ENCODE measurements at places on chromosomes 5 and 9.

DNA sequence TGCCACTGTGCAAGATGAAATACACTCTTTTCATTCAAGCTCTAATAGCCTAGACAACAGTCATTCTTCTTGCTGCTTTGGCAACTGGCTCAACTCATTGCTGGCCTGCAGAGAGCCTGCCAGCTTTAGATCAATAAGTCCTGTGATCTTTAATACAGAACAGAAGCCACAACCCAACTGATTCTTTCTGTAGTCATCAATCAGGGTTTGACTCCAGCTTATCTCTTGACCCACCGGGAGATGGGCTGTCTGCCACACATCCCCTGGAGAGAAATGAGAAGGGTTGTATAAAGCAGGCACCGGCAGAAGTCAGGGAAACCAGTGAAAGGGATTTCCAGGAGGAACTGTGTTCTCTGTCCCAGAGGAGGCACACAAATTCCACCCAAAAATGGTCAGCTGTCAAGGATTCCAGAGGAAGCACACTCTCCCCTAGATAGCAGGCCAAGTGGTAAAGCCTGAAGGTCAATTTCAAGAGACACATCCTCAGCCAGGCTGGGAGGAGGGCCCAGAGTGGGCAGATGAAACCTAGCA lies 24.5 kb downstream of the LHFPL2 start:
- no peak for DNase-seq

DNA sequence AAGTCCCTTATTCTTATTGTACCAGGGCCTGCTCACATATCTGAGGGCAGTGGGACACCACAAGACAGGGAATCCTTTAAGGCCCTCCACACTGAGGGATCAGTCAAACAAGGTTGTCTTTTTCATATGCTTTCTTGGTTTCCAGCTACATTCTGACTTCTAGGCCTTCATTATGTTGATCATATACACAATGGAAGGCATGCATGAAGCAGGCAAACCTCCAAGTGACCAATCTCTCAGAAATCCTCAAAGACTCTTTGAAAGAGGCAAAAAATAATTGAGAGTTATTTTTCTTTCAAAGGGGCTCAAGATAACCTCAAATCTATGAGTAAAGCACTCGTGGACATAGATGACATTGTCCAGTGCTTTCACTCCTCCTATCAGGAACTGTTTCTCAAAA lies 1195.9 kb upstream of the ACO1 start:
- DNase-seq: no peak

DNA sequence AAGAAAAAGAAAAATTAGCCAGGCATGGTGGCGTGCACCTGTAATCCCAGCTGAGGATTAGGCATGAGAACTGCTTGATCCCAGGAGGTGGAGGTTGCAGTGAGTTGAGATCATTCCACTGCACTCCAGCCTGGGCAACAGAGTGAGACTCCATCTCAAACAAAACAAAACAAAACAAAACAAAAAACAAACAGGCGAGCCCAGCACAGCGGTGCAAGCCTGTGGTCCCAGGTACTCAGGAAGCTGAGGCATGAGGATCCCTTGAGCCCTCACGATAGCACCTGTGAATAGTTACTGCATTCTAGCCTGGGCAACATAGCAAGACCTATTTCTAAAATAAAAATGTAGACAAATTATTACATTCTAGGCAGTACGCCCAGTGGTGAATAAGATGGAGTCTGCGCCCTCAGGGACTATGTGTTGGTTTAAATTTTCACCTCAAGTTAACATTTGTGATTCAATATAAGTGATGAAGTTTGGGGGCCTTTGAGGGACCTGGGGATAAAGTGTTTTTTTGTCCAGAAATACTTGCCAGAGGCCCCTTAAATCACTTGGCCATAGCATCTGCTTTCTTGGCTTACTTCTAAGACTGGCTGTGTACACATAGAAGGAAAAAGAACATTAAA lies 3.4 kb upstream of the GAPVD1 start:
- no peak for DNase-seq

DNA sequence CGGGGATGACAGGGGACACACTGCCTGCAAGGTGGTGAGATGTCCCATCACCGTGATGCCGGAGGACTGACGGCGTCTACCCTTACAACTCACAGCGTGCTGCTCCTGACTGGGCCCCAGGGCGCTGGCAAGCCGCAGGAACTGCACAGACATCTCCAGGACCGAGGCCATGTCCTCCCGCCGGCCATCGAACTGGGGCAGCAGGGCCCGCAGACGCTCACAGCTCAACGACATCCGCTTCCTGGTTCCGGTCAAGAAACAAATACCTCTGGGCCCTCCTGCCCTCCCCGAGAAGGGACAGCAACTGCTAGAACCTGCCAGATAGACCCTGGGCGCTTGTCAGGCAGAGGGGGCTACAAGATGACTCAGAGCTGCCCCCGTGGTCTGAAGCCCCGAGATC lies 1.0 kb downstream of the SOHLH1 start:
- no peak for DNase-seq

DNA sequence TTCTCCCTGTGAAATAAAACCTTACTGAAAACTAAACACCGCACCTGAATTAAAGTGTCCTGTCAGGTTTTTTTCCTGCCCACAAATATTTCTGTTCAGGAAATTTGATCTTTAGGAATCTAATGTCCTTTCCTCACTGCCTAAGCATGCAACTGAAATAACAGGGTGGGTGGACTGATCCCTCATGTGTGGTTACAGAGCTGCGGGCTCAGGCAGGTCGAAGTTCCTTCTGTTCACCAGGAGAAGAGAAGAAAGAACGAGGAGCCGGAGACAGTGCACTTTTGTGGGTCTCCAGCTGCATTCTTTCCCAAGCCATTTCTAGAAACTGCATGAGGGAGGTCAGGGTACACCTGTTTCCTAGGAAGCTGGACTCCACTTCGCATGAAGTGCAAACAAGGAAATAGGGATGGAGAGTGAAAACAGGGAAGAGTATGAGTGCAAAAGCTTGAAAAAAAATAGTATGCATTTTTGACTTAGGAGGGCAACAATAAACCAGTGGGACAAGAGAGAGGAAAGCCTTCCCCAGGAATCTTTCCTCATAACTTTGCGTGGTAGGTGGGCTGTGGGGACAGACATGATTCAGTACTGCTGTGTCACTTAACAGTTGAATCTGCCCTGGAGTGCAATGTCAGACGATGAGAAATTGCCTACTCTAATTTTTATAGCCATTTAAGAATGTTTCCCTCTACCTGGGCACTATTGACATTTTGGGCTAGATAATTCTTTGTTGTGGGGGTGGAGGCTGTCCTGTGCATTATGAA lies 60.3 kb downstream of the GCNT1 start:
- DNase-seq: no peak

- DNase-seq: no peak
These were observed 155.6 kb downstream of the SMARCA2 start for GRCh38 chr9:2170722-2171121.

- no peak for DNase-seq
These were observed 30.9 kb upstream of the CPEB4 start for GRCh38 chr5:173857234-173857633.
